Dermis blood vessel endothelial cell (primary cell): ENCODE measurements at places on chromosomes 1 and 21. TPM values are rescaled to one million over a fixed set of nuclear protein-coding genes. Genes with fewer than 3 reads are reported as not detected.

DNA sequence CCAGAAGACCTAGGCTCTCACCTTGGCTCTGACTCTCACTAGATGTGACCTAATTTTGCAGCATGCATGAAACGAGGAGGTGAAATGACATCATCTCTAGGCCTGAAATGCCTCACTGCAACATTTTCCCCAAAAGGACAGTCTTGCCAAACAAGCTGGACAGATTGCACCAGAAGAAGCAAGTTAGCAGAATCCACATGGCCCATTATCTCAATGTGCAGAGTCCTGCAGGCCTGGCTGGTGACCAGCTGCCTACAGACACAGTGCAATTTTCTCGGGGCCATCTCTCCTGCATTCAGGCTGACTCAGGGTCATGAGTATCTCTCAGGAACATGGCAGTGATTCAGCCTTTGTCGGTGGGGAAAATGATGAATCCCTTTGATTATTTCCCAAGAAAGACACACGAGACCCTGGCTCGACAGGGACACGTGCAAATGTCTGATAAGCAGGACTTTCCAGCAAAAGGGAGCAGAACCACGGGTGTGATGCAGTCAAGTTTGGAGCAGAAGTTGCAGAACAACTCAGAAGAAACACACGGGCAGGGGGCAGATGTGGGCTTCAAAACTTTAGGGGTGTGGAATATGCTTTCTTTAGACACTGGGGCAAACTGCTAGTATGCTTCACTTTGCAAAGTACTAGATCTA is 38.7 kb downstream of the TRIM67 start:
- peak; percentile 4 for DNase-seq

DNA sequence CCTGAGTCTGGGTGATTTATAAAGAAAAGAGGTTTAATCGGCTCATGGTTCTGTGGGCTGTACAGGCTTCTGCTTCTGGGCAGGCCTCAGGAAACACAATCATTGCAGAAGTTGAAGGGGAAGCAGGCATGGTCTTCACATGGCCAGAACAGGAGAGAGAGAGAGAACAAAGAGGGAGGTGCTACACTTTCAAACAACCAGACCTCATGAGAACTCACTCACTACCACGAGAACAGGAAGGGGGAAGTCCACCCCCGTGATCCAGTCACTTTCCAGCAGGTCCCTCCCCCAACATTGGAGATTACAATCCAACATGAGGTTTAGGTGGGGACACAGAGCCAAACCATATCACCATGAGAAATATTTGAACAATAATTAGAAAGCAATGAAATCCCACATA is 222.9 kb downstream of the FAM72C start:
- DNase-seq = no peak

GRCh38 chr1:75855010-75855409 is 58.3 kb downstream of the MSH4 start:
- DNase-seq = no peak

LHX8 gene
- total RNA-seq = not detected in 2 replicates
